ENCODE measurements at places on chromosomes 7 and 10. TPM values are rescaled to one million over a fixed set of nuclear protein-coding genes. Genes with fewer than 3 reads are reported as not detected.

PITX3 gene
- not detected for total RNA-seq

TACR2 gene
- total RNA-seq, result 1.5 TPM

HMX2 gene
- not detected for total RNA-seq

MMD2 gene
- not detected for total RNA-seq

PRF1 gene
- 2.7 TPM for total RNA-seq

GARIN1A gene
- total RNA-seq, result 0.63 TPM

STEAP4 gene
- 89.8 TPM for total RNA-seq

PKD2L1 gene
- total RNA-seq, result not detected

DDC gene
- total RNA-seq, result 0.66 TPM

IFIT1B gene
- total RNA-seq, result not detected

DNA sequence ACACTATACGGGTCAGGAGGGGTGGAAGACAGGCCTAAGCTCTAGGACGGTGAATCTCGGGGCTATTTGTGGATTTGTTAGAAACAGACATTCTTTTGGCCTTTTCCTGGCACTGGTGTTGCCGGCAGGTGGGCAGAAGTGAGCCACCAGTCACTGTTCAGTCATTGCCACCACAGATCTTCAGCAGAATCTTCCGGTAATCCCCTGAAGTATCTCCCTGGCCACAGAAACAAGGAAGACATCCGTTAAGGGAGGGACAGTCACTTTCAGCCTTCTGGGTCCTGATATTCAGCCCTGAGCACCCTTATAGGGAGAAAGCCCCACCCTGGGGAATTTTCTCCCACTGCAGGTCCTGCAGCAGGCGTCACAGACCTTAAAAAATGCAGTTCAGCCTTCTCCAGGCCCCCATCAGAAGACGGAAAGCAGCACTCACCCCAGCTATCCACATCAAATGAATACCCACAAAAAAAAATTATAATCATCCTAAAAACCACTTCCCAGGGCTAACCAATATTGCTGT lies 23.2 kb downstream of the PLAC9 start:
- H3K27me3 ChIP-seq, result no peaks in the 10 kb centered on the region
- H3K27ac ChIP-seq, result no peak overlapping the region
- peaks cover 95% of the 10 kb centered on the region for H3K36me3 ChIP-seq
- no peak for DNase-seq
- peaks cover 54% of the 10 kb centered on the region for H3K4me1 ChIP-seq

DNA sequence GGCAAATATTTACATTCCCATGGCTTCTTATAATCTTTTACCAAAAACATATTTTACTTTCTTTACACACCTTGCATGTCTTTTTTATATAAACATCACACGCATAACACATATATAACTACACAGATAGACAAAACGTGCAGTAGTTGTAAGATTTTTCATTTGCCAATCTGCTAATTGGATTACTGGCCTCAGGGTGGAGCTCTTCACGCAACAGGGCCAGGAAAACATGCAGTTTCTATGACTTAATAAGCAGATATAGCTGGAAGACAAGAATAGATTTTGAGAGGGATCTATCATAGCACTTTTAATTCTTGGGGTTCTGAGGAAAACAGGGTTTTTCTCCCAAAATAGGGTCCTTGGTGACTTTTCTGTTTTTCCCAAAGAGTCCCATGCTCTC lies 12.7 kb downstream of the ACADSB start:
- no peak overlapping the region for H3K27ac ChIP-seq
- no peak for DNase-seq
- H3K36me3 ChIP-seq, result no peaks in the 10 kb centered on the region
- H3K27me3 ChIP-seq, result no peaks in the 10 kb centered on the region
- H3K4me3 ChIP-seq, result no peak overlapping the region

- H3K27ac ChIP-seq, result peak overlapping the region; percentile 69
- DNase-seq, result no peak
- peaks cover 37% of the 10 kb centered on the region for H3K4me1 ChIP-seq
- no peaks in the 10 kb centered on the region for H3K27me3 ChIP-seq
- H3K36me3 ChIP-seq, result no peaks in the 10 kb centered on the region
These were observed 64.4 kb downstream of the BPGM start for GRCh38 chr7:134710854-134711624.

- H3K27me3 ChIP-seq, result peaks cover 8% of the 10 kb centered on the region
- DNase-seq, result peak; percentile 27
- peaks cover 30% of the 10 kb centered on the region for H3K4me1 ChIP-seq
These were observed at the start of gene PLAU for GRCh38 chr10:73910764-73911552. Gene PLAU, plus strand, starts transcription at chr10:73911132. Its CDS starts 424 bp downstream, at chr10:73911556.

- H3K36me3 ChIP-seq, result peaks cover 4% of the 10 kb centered on the region
- no peak for DNase-seq
- no peaks in the 10 kb centered on the region for H3K4me1 ChIP-seq
- no peak overlapping the region for H3K27ac ChIP-seq
- no peak overlapping the region for H3K4me3 ChIP-seq
- no peaks in the 10 kb centered on the region for H3K27me3 ChIP-seq
These were observed 26.5 kb downstream of the NT5C2 start for GRCh38 chr10:103166523-103166922.

GRCh38 chr7:36538126-36538525 lies 148.5 kb downstream of the ANLN start:
- H3K27ac ChIP-seq, result no peak overlapping the region
- no peaks in the 10 kb centered on the region for H3K36me3 ChIP-seq
- H3K4me3 ChIP-seq, result no peak overlapping the region
- H3K4me1 ChIP-seq, result no peaks in the 10 kb centered on the region
- no peaks in the 10 kb centered on the region for H3K27me3 ChIP-seq

GRCh38 chr10:127943336-127943910 lies 36.5 kb downstream of the PTPRE start:
- peaks cover 34% of the 10 kb centered on the region for H3K4me1 ChIP-seq
- DNase-seq, result no peak
- H3K27ac ChIP-seq, result no peak overlapping the region
- H3K27me3 ChIP-seq, result no peaks in the 10 kb centered on the region
- no peaks in the 10 kb centered on the region for H3K36me3 ChIP-seq

GRCh38 chr10:69091143-69091651 lies 3.3 kb downstream of the SRGN start:
- no peaks in the 10 kb centered on the region for H3K27me3 ChIP-seq
- peak overlapping the region; percentile 90 for H3K27ac ChIP-seq
- H3K36me3 ChIP-seq, result no peaks in the 10 kb centered on the region
- no peak for DNase-seq
- no peak overlapping the region for H3K4me3 ChIP-seq
- H3K4me1 ChIP-seq, result peaks cover 5% of the 10 kb centered on the region

DNA sequence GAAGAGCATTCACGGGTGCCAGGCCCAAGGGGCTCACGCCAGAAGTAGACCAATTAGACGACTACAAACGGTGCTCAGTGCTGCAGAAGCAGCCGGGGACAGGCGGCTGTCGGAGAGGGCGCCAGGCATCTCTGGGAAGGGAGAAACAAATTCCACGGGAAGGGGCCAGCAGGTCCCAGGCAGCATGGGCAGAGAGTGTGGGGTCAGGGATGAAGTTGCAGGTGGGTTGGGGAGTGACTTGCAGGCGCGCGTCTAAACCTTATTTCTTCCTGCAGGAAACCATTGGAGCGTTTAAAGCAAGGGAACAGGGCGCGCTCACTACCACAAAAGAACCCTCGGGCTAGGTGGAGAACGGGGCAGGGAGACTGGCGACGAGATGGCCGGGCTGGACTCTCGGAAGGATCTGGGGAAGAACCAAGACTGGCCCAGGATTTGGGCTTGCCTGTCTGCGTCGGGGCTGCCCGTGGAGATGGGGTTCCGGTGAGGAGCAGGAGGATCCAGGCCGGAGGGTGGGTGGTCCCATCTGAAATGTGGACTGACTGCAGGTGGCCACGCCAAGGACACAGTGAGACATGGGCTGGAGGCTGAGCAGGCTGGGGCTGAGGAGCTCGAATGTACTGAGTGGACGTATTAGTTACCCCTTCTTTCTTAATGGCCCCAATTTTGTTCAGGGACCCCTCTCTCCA lies 116.3 kb upstream of the DIP2C start:
- H3K36me3 ChIP-seq, result peaks cover 14% of the 10 kb centered on the region
- no peak overlapping the region for H3K4me3 ChIP-seq
- H3K27me3 ChIP-seq, result no peaks in the 10 kb centered on the region

DNA sequence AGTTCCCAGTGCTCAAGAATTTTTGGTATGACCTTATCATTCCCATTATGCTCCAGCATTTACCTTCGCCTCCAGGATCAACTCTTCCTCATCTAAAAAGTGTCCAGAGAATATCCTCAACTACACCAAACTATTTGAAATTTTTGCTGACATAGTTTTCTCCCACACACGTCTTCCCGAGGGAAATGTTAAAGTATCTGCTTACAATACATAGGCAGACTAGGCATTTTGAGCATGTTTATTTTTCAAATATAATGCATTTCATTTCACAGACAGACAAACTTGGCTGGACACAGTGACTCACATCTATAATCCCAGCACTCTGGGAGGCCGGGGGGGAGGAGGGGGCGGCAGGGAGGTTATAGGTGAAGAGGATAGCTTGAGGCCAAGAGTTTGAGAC lies 177.1 kb upstream of the TRIM24 start:
- no peaks in the 10 kb centered on the region for H3K27me3 ChIP-seq
- H3K4me1 ChIP-seq, result no peaks in the 10 kb centered on the region
- H3K27ac ChIP-seq, result no peak overlapping the region
- DNase-seq, result no peak
